Activated CD8-positive, alpha-beta T cell treated with anti-CD3 and anti-CD28 coated beads for 36 hours (primary cell): ENCODE measurements at places on chromosomes 12 and 14. TPM values are rescaled to one million over a fixed set of nuclear protein-coding genes. Genes with fewer than 3 reads are reported as not detected.

GRCh38 chr12:68122236-68122920, 37.2 kb downstream of the IFNG start:
- DNase-seq, result no peak

DNA sequence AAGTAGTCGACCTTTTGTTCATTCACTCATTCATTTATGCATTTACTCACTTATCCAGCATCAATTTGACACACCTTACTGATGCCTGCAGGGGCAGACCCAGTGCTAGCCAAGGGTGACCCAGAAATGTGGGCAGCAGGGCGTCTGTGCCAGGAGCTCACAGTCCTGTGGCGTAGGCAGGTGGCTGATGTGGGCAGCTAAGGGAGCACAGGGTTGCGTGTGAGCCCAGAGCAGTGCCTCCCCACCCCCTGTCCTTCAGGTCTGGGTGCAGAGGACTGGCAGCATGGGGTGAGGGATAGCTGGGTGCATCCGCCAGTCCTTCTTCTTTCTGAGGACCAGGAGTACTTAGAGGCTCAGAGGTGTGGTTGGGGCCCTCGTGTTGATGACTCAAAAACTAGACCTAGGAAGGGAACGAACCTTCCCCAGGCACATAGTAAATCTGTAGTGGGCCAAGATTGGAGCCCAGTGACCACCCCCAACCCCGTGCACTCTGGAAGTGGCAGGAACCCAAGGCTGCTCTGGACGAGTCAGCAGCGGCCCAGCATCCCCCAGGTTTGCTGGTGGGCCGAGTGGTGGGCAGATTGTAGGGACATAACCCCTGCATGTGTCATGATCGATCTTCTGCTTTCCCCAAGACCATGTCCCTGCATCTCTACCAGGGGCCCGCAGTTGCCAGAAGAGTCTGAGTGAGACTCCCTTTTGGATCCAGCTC, 63.9 kb downstream of the BEGAIN start:
- no peak for DNase-seq

GRCh38 chr12:95402096-95402495, 71.9 kb upstream of the METAP2 start:
- no peak for DNase-seq

The ANKRD33 gene
- not detected for total RNA-seq

The KRT81 gene
- not detected for total RNA-seq

GRCh38 chr14:97407701-97408407, 610.7 kb downstream of the VRK1 start:
- DNase-seq, result no peak

The PIANP gene
- not detected for total RNA-seq

The TCL1B gene
- not detected for total RNA-seq

The KRT77 gene
- not detected for total RNA-seq

- DNase-seq, result no peak
These were observed 52.6 kb downstream of the SEC23A start for GRCh38 chr14:39050389-39050788.

The HSPA2 gene
- 3.6 TPM for total RNA-seq
